Dermis lymphatic vessel endothelial cell (primary cell): ENCODE measurements at places on chromosomes 2 and 18. TPM values are rescaled to one million over a fixed set of nuclear protein-coding genes. Genes with fewer than 3 reads are reported as not detected.

The ACVR1C gene
- total RNA-seq: 0.09 TPM in 1 of 2 replicates, not detected in the other

The ALLC gene
- total RNA-seq: not detected in 2 replicates

The DHRS9 gene
- not detected in 2 replicates for total RNA-seq

The DNAJC27 gene
- 1.8 and 2.2 TPM in 2 replicates for total RNA-seq

The OSR1 gene
- total RNA-seq: 0.54 and 1.5 TPM in 2 replicates

The LIMS3 gene
- 17.3 and 31.3 TPM in 2 replicates for total RNA-seq

The ZNF521 gene
- total RNA-seq: 139 and 149 TPM in 2 replicates

The VIT gene
- total RNA-seq: under 0.01 TPM in 1 of 2 replicates, not detected in the other

The ZNF519 gene
- total RNA-seq: 1.7 and 3.0 TPM in 2 replicates

The ANKRD44 gene
- total RNA-seq: 6.9 and 9.5 TPM in 2 replicates

The VAMP5 gene
- 89.0 and 119 TPM in 2 replicates for total RNA-seq

The NUP35 gene
- total RNA-seq: 8.0 and 10.7 TPM in 2 replicates

The DIPK1C gene
- total RNA-seq: not detected in 2 replicates

The ANKRD23 gene
- 0.43 and 2.0 TPM in 2 replicates for total RNA-seq
